NCI-H1436 treated with DMSO at 0.1 percent for 48 hours (cell line): ENCODE measurements at places on chromosomes 7 and 10.

- DNase-seq, result no peak
Measured at GRCh38 chr10:5078547-5079180, 15.6 kb upstream of the AKR1C3 start.

- no peak for DNase-seq
Measured at GRCh38 chr7:121102619-121103018, 114.1 kb downstream of the CPED1 start.

- no peak for DNase-seq
Measured at GRCh38 chr7:37027104-37027503, 302.8 kb upstream of the AOAH start.

DNA sequence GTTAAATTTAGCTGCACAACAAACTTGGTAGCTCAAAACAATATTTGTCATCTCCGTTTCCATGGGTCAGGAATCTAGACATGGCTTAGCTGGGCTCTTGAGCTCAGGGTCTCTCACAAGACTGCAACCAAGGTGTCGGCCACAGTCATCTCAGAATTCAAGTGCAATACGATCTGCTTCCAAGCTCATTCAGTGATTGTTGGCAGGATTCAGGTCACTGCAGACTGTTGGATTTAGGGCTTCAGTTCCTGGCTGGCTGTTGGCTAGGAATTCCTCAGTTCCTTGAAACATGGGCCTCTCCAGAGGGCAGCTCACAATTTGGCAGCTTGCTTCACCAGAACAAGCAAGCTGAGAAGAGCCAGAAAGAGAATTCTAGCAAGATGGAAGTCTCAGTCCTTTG is 17.5 kb upstream of the CHST3 start:
- DNase-seq, result no peak

DNA sequence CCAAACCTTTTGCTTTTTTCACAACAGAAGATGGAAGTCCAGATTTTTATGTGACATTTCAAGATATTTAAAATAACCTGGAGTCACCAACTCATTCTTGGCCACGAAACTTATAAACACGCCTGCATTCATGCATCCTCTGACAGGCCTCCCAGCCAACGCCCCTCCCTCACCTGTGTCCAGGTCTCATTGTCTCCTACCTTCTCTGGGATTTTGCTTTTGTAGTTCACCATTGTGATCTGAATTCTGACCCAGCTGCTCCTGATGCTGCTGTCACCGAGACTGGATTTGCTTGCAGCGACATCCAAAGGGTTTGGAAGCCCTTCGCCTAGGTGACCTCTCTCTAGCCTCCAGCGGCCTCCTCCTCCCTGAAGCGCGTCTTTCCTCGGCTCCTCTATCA is 10.8 kb downstream of the ZNF467 start:
- no peak for DNase-seq

- DNase-seq, result no peak
Measured at GRCh38 chr10:35359056-35359455, 22.7 kb downstream of the CCNY start.

GRCh38 chr7:79822620-79823240 is 311.9 kb upstream of the GNAI1 start:
- no peak for DNase-seq

- DNase-seq, result no peak
Measured at GRCh38 chr10:62046522-62047227, 145.2 kb downstream of the ARID5B start.

DNA sequence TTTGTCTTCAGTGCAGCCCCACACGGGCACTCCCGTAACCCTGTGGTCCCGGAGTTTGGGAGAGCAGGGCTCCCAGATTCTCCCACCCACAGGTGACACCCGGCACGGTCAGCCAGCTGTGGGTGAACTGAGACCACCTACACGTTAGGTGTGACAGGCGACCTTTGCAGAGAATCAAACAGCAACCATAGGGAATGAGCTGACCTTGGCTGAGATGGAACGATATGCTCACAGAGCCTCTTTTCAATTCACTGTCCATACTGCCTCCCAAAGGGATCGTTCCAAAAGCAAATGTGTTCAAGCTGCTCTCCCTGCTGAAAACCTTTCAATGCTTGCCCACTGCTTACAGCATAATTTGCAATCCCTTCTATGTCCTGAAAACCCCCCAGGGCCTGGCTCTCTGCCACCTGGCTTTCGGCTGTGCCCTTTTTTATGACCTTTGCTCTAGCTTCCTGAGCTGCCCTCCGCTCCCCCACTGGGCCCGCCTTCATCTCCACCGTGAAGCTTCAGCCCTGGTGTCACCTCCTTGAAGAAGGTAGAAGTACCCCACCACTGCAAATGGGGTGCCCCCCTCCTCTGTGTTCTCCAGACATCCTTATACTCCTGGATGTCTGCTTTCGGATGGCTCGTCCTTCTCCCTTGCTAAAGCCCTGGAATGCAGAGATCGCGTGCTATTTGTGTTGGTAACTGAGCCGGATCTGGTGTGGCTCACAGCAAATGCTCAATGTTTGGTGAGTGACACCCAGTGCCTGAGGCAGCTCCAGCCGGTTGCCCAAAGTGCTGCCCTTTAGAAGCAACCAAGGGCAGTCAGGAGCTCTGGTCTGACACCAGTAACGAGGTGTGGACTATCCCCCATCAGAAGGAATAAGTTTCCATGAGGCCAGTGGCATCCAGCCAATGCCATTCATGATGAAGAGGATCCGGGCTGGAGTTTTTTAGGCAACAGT is 90.4 kb downstream of the KIAA1549 start:
- DNase-seq, result no peak

GRCh38 chr10:130222381-130222780 is 86.2 kb downstream of the GLRX3 start:
- DNase-seq, result no peak

GRCh38 chr7:116524609-116525297 is at the start of gene CAV1:
CAV1 (plus strand) TSS chr7:116525036; CDS start chr7:116525063, 27 bp downstream.
- DNase-seq, result no peak

DNA sequence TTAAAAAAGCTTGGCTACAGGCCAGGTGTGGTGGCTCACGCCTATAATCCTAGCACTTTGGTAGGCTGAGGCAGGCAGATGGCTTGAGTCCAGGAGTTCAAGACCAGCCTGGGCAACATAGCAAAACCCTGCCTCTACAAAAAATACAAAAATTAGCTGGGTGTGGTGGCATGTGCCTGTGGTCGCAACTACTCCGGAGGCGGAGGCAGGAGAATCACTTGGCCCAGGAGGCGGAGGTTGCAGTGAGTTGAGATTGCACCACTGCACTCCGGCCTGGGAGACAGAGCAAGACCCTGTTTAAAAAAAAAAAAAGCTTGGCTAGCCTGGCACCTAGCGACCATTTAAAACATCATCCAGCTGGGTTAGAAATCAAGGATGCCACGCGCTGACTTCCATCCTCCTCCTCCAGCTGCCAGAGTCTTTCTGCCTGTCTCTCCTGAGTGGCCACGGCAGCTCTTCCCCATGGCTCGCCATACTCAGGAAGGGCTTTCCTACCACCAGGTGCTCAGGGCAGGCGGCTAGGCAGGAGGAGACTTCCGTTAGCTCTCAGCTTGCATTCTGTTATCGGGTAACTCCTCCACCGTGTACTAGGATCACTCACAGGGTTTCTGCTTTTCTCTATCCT is 45.0 kb downstream of the DENND2A start:
- no peak for DNase-seq

- no peak for DNase-seq
Measured at GRCh38 chr7:36276428-36277248, 113.0 kb upstream of the ANLN start.

DNA sequence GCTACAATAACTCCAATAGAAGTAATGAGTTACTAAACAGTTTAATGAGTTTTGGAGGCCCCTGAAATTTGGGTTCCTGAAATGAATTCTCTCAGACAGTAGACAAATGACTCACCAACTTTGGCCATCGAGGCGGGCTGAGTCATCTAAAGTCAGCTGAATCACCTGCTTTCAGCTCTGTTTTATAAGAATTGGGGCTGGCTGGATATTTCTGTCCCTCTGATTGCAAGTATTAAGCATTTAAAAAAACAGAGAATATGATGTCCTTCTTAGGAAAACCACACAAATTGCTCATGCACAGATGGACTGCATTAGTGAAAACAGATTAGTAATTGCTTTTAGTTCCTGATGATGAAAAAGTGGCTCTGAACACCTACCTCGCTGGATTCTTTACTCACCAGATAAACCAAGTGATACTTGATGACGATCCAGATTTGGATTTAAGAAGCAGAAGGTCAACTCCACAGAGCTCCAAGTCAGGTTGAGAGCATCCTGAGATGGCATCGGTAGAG is 59.1 kb downstream of the ZNF365 start:
- no peak for DNase-seq

GRCh38 chr7:23115991-23116390 is 10.4 kb downstream of the KLHL7 start:
- DNase-seq, result no peak

DNA sequence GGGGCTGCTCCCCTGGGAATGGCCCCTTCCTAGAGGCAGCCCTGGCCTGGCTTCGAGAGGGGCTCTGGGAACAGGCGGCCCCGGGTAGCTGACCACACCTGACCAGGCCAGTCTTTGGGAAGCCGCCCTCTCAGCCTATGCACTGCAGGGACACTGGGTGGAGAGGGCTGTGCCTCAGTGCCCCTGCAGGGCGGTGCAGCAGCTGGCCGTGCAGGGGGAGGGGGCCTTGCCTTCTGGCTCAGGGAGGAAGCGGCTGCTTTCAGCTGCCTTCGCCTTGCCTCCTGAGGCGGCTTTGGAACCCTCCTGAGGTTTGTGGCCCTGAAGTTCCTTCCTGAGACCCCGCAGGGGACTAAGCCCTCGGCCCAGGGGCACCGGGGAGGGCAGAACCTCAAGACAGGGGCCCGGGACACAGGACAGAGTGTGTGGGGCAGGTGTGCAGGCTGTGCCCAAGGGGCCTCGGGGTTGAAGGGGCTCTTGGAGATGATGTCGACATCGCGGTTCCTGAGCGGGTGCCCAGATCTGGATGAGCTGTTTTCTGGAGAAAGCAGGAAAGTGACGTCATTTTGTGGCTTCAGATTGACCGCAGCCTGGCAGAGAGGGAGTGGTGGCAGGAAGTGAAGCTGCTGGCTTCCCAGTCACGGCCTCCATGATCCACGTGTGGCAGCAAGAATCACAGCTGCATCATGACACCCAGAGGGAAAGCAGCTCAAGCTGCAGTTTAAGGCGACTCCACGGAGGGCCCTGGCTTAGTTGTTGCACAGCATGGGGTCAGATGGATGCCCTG is 17.7 kb downstream of the ADAM8 start:
- no peak for DNase-seq

GRCh38 chr7:109782806-109783205 is 1213.1 kb downstream of the DNAJB9 start:
- no peak for DNase-seq

DNA sequence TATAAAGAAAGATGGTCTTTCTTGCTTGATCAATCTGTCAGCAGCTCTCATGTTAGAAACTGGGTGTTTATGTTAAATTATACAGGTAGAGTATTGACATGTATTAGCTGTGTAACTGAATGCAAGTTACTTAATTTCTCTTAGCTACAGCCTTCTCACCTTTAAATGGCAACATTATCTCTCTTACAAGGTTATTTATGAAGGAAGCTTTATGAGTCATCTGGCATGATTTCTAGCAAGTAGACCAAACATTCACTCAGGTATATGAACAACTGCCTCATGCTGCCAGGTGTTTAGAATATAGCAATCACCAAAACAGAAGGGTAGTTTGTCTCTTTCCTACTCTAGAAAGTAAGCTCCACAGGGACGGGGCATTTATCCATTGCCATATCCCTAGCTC is 8.5 kb downstream of the ARL4A start:
- no peak for DNase-seq

GRCh38 chr7:107355616-107356015 is 114.2 kb upstream of the GPR22 start:
- DNase-seq, result no peak

DNA sequence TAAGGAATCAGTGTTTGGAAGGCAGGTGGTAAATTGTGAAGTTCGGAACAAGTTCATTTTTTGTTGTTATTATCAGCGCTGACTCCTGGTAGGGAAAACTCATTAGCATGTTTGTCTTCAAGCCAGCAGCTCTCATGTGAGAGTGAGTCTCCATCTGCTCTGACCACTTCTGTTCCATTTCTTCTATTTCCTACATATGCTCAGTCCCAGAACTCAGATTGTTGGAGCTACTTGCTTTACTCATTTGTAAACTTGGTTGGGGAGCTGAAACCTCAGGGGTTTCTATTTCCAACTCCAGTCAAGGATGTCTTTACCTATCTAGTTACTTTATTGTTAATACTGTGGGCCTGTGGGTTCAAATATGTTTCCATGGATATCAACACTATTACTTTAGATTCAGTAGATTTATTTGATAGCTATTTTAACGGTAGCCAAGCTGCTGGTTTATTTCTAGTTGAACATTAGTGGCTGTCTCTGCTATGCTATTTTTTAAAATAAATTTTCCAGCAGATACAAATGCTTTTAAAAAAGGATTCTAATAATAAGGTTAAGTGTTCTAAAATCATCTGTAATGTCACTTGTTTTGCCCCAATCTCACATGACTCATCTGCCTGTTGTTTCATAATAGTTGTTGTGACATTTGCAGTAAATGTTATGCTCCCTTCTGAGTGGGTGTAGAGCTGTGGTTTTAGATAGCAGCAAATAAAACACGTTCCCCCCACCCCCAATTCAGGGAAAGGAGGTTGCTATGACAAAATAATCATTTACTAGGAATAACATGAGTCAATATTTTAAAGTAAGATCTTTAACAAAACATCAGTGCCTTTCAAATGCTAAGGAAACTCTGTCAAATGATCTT is 143.3 kb downstream of the HDAC9 start:
- DNase-seq, result no peak

DNA sequence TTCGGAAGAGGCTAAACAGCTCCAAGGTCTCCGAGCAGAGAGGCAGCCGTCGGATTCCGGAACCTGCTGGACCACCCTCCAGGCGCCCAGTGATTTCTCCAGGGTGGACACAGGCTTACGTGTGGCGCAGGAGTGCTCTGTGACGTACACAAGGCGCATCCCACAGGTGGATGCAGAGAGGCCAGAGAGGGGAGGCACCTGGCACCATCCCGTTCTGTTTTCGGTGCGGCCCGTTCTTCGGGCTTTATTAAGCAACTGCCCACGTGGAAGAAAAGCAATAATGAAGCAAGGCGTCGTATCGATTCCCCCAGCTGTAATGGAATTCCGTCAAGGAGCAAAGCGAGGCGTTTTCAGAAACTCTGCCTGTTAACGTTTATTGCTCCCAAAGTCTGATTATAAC is 163.6 kb downstream of the PTPRN2 start:
- DNase-seq, result no peak

DNA sequence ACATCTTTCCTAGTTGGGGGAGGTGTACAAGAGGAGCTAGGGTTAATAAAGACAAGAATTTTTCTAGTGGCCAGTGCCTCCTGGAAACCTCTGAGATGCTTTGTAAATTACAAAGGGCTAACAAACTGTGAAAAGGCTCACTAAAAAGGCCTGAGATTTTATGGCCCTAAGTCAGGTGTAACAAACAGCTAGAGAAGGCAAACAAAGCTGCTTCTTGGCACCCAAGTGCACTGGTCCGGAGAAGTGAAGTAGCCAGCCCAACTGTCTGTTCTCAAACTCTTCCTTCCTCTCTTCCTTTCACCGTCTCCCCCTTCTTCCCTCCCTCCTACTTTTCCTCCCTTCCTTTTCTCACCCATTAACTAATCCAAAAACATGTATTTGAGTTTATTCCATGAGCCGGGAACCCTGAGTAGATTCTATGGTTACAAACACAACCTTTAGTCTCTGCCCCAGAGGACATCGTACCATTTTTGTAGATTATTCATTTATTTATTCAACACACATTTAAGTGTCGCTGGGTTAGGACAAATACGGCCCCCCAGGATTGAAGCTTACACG is 143.4 kb upstream of the PCGF5 start:
- no peak for DNase-seq
